Stimulated activated CD4-positive, alpha-beta T cell treated with anti-CD3 and anti-CD28 coated beads, Interleukin-1b, Interleukin-23, amount 100 ng/mL, for 1 hour (primary cell): ENCODE measurements at places on chromosomes 12 and 14.

DNA sequence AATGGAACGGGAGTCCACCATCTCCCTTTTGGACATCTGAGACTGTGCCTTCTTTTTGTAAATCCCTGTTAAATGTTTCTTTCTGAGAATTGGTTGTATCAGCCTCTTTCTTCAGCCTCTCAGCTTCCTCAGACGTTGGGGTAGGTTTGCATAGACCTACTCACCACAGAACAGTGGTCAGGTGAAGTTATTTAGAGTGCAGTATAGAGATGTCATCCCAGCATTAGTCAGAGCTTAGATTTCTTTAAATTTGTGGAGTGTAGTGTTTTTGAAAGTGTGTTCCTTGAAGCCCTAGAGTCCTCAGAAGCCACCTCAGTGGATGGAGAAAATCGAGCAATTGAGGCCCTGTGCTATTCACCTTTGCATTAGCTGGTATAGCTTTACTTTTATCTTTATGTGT is 8.9 kb upstream of the EEA1 start:
- no peak for DNase-seq

DNA sequence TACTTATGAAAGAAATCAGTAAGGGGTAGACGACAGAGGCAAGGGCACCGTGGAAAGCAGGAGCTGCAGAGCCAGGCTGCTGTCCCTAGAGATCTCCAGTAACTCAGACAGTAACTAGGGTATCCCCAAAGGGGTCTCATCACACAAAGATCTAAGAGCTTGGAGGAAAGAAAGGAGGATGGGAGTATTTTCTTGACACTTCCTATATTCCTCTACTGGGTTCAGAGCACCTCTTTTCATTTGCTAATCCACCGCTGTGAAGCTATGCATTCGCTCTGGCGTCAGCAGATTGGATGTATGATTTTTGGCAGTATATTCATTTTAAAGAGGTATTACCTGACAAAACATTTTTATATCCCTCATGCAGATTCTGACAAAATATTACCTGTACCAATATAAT is 12.6 kb downstream of the USP44 start:
- no peak for DNase-seq

GRCh38 chr12:115872212-115872611 is 405.3 kb downstream of the MED13L start:
- DNase-seq: no peak

DNA sequence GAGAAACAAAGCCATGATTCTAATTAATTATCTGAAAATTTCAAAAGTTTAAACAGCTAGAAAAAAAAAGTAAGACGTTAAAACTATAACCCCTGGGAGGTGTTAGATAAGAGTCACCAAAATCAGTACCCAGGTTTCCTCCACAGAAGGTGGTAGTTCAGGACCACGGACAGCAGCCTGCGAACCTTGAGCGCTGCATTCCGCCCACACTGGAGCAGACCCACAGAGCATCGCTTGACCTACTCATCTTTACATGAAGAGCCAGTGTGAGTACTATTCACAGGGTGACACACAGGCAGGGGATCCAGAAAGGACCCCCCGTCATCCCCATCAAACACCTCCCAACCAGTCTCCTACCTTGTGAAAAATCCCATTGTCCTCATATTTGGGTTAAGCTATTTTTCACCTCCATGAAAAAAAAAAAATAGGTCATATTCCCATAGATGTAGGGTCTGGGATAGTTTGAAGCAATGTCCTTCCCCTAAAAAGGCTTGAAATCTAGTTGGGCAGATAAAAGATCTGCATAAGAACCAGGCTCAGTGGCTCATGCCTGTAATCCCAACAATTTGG is 8.8 kb upstream of the CHGA start:
- DNase-seq: no peak

- no peak for DNase-seq
These were observed 242.5 kb upstream of the CAND1 start for GRCh38 chr12:67026487-67027246.

DNA sequence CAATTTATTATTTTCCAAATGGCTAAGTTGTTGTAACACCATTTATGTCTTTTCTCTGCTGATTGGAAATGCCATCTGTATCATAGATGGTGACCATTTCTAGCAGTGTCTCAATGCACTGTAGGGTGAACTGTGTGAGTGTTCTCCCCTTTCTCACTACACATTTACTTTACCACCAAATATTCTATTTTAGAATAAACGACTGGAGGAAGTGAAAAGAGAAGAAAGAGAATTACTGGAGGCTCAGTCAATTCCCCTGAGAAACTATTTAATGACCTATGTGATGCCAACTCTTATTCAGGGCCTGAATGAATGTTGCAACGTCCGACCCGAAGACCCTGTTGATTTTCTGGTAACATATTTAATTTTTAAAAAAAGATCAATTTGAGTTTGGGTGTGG is 15.5 kb upstream of the PAPOLA start:
- DNase-seq: no peak
